NCI-H1417 treated with DMSO at 0.1 percent for 48 hours (cell line): ENCODE measurements at places on chromosomes 12 and 14.

DNA sequence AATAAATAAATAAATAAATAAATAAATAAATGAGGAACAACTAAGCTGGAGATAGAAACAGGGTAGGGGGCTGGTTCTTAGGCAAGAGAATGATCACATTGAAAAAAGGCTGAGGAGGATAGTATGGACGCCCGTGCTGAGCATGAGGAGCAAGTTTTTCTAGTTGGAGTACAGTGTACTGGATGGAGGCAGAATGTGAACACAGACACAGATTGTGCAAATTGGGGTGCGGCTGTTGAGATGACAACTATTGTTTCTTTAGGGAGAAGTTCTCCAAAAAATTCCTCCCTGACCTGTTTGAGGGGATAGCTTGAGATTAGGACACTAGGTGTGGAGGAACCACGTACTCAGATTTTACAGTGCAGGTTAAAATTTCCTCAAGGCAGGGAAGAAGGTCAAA, 979 bp upstream of the BIN2 start:
- no peak for DNase-seq

- DNase-seq: no peak
These were observed 84.1 kb upstream of the RESF1 start for GRCh38 chr12:31874961-31875608.

DNA sequence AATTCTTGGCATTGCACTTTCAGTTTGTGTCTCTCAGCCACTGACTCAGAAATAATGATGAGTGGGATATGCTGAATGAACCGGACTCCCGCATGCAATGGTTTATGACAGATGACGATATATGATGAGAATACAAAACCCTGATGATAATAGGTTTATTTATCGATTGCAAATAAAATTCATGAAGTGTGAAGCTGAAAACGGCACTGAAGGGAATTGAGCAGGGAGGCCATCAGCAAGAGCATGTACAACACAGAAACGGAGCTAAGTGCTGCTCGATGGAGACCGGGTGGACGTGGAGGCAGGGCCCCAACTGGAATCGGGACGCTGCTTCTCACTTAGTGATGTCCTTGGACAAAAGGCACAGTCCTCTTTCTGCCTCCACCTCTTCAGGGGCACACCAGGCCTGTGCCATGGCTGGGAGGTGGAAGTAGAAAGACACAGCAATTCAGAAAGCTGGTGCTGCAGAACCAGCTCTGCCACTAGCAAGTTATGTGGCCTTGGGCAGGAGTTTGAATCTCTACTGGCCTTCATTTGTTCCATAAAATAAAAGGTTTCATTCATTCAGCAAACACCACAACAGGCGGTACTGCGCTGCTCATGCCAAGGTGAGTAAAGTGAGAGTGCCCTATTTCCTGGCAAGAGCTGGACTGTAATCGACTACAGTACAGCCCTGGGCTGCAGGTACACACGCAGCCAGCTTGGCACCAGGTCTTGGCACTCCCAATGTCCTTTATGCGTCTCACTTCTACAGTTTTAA, 117.0 kb downstream of the EGLN3 start:
- no peak for DNase-seq

DNA sequence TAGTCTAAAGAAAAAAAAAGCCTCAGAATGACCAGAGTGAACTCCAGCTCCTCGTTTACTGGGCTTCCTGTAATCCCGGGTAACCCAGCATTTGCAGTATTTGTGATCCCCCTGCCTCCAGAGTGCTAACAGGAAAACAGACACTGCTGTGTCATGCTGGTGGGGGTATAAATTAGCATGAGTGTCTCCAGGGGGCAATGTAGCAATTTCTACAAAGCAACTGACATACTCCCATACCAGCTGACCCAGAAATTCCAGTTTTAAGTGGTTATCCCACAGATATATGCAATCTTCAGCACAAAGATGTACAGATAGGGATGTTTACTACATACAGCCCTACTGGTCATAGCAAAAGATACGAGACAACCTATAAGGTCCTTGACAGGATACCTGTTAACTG, 18.8 kb downstream of the TTC7B start:
- DNase-seq: no peak
